ENCODE measurements at places on chromosomes 3 and 15.

- no peak for DNase-seq
These were observed 219.0 kb downstream of the SHQ1 start for GRCh38 chr3:72629191-72629631.

- DNase-seq = no peak
These were observed 21.5 kb downstream of the FAM43A start for GRCh38 chr3:194707147-194707540.

DNA sequence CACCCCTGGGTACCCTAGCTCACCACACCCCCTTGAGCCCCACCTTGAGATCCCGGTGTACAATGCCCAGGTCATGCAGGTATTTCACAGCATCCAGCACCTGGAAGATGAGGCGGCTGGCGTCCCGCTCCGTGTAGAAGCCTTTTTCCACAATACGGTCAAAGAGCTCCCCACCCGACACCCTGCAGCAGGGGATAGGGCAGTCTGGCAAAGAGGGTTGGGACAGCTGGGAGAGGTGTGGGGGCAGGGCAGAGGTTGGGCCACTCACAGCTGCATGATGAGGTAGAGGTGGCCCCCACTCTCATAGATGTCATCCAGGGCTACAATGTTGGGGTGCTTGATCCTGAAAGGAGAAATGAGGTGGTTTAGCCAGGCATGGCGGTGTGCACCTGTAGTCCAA, 6.9 kb downstream of the CAMK1 start:
- DNase-seq = no peak

DNA sequence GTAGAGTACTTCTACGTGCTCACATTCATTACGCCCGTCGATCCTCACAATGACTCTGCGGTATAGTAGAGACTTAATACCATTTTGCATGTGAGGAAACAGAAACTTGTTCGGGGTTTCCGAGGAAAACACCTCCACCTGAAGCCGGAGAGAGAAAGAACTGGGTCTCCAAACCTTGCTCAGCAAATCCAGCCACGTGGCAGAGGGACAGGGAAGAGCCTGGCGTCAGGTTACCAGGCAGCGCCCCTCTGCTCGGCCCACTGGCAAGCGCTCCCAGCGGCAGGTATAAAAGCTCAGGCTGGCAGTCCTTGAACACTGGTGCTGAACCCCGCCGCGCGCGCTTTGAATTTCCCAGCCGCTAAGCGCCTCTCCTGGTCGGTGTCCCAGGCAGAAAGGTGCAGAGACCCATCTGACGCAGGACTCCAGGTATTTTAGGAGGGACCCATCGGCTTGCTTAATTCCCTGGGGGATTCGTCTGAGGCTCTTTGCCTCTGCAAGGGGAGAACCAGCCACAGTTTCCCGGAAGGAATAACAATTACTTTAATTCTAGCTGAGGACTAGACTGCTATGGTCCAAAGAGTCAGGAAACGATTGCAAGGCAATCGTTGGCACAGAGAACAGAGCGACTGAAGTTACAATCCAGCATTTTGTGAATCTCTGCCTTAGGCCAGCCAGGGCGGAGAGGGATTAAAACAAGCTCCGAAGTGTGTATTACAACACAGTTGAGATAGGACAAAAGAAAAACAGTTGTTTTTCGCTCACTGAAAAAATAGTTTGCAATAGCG, at the start of gene C2CD4A:
TSS of gene C2CD4A (plus strand) at position 315 of the 785 bp plus-strand sequence. CDS start 637 bp downstream, outside the sequence.
- peak; percentile 37 for DNase-seq

GRCh38 chr15:67585681-67586080, 43.2 kb downstream of the MAP2K5 start:
- no peak for DNase-seq
